Eye (tissue), 1 donor: ENCODE measurements at places on chromosomes 5 and 9.
A peak's percentile ranks its signal among the peaks of the same experiment; 100 is the strongest.

GRCh38 chr5:160641405-160641804, 210.6 kb downstream of the ATP10B start:
- no peak for DNase-seq

DNA sequence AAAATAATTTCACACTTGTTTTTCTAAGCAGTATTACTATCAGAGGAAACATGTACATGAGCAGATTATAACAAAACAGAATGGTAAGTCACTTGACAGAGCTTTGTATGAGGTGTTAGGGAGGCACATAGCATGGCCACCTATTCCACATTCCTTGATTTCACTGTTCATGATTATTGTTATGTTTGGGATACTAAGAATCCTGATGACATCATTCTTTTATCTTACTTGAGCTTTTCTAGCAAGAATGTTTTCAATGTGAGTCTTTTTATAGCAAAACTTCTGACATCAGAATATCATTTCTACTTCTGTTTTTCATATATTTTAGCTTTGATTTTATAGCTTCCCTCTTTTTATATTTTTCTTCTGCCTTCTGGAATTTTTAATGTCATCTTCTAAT, 208.2 kb downstream of the DMRTA1 start:
- DNase-seq, result no peak

DNA sequence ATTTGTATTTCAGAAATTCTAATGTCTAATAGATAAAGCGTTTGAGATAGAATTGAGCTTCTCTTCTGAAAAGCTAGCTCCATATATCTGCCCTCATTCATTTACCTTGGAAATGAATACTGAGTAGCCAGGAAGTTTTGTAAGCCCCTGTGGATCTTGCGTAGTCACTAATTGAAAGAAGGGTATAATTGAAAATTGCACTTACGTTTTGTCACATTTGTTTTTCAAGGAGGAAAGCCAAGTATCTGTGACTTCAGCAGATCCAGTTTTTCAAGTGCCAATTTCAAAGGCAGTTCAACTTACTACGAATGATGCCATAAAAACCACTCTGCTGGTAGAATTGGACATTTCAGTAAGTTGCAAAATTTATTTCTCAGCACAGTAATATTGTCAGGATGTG, 14.0 kb downstream of the MTRR start:
- DNase-seq, result no peak

DNA sequence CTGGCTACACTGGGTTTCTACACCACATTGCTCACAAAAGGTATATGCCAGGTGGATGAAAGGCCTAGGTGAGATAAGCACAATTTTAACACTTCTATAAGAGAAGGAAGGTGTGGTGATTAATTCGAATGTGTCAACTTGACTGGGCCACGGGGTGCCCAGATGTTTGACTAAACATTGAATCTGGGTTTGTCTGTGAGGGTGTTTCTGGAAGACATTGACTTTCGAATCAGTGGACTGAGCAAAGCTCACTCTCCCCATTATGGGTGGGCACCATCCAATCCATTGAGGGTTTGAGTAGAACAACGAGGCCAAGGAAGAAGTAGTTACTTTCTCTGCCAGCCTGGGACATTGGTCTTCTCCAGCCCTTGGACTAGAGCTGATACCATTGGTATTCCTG, 78.2 kb upstream of the COL5A1 start:
- no peak for DNase-seq

DNA sequence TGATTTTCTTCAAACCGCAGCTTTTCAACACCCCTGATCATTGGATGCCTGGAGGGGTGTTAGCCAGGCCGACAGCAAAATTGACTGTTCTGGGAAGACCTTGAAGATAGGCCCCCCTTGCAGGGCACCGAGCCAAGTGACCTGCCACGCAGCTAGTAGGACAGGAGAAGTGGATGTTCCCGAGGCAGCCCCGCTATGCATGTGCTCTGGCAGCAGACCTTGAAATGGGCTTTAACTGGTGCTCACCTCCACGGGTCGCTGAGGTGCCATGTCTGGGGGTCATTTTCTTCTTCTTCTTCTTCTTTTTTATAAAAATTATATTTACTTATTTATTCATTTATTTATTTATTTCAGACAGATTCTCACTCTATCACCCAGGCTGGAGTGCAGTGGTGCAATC, 12.6 kb downstream of the FGF18 start:
- DNase-seq, result no peak

- peak; percentile 9 for DNase-seq
These were observed 1040.3 kb downstream of the TLE1 start for GRCh38 chr9:80649001-80649420.

- peak; percentile 94 for DNase-seq
These were observed 453.8 kb upstream of the ZNF608 start for GRCh38 chr5:125199968-125200865.

GRCh38 chr5:154945695-154946301, 4.9 kb downstream of the MRPL22 start:
- DNase-seq, result peak; percentile 52
